ENCODE measurements at places on chromosomes 2 and 18.

DNA sequence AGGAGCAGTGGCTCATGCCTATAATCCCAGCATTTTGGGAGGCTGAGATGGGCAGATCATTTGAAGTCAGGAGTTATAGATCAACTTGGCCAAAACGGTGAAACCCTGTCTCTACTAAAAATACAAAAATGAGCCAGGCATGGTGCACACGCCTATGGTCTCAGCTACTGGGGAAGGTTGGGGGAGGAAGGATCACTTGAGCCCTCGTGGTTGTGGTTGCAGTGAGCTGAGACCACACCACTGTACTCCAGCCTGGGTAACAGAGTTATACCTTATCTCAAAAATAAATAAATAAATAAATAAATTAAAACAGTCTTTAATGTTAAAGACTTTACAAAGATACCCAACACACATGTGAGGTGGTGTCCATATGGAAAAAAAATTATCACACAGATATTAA, 134.0 kb downstream of the C2orf74 start:
- H3K27ac ChIP-seq, result no peak overlapping the region
- peaks cover 4% of the 10 kb centered on the region for H3K4me1 ChIP-seq
- DNase-seq, result no peak
- H3K4me3 ChIP-seq, result no peak overlapping the region

DNA sequence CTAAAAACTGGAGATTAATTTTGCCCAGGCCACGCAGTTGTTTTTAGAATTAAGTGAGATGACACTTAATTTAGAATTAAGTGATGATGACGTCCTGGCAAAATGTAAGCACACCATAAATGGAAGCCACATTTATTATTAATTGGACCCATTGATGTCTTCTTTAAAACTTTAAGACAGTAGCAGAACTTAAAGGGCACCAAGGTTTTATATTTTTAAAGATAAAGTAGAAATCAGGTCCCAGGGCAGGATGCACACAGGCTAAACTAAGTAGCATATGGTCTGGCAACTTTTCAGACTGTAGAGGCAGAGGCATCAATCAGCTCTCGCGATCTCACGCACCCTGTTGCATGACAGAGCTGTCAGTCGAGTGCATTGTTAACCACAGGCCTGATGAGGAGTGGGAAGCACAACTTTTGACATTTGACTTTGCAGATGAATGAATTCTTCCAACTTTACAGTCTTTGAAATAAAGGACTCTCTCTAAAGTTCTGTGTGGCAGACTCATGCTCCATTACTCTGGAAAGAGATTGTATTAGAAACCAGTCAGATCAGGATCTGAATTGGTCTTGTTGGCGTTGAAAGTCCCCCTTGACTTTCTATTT, 232.4 kb downstream of the CD226 start:
- H3K4me3 ChIP-seq, result no peak overlapping the region
- H3K27me3 ChIP-seq, result no peaks in the 10 kb centered on the region
- no peaks in the 10 kb centered on the region for H3K4me1 ChIP-seq
- no peaks in the 10 kb centered on the region for H3K36me3 ChIP-seq
- DNase-seq, result no peak

DNA sequence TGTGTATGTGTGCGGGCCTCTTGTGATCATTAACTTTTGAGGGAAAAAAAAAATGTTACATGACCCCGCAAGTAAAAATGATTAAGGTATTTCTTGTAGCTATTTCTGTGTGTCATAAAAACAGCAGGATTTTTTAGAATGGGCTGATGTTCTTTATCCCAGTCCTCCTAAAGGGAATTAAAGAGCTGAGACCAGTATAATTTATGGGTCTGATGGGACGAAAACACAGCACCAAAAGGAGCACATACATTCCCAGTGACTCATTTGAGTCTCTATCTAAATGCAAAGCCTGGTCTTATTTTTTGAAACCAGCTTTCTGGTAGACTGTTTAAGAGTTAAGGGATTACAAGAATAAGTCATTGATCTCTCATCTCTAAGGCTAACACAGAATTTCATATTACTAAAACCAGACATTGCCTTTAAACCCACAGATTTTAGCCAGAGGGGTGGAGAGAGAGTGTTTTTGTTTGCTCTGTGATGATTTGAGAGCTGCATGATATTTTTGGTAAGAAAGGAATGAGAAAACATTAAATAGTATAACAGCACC, 342.3 kb upstream of the EPHA4 start:
- no peak for DNase-seq
- H3K27me3 ChIP-seq, result no peaks in the 10 kb centered on the region
- H3K4me3 ChIP-seq, result no peak overlapping the region
- no peaks in the 10 kb centered on the region for H3K36me3 ChIP-seq
- H3K27ac ChIP-seq, result no peak overlapping the region

GRCh38 chr18:30160124-30160523, 882.4 kb downstream of the DSC3 start:
- H3K36me3 ChIP-seq, result no peaks in the 10 kb centered on the region
- no peak for DNase-seq
- no peaks in the 10 kb centered on the region for H3K4me1 ChIP-seq
- no peaks in the 10 kb centered on the region for H3K27me3 ChIP-seq
- no peak overlapping the region for H3K4me3 ChIP-seq

GRCh38 chr18:179499-179898, 21.1 kb downstream of the USP14 start:
- no peak for DNase-seq
- H3K4me1 ChIP-seq, result no peaks in the 10 kb centered on the region
- H3K27me3 ChIP-seq, result no peaks in the 10 kb centered on the region

DNA sequence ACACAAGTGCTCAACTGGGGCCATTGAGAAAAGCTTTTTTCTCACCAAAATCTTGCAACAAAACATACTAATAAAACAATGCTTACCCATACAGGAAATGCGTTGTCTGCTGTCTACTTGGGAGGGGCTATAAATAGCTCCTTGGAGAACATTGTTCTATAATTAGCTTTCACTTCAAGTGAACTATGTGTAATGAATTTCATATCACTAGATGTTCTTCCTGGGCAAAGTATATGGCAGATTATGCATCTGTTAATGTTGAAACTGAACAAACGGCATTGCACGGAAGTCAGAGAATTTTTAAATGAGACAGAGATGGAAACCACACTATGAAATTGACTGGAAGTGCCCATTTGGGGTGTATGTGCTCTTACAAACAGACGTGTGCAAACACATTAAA, 6.4 kb upstream of the NPAS2 start:
- H3K36me3 ChIP-seq, result no peaks in the 10 kb centered on the region
- H3K4me1 ChIP-seq, result peaks cover 3% of the 10 kb centered on the region
- no peak for DNase-seq
- H3K27me3 ChIP-seq, result peaks cover 45% of the 10 kb centered on the region
- no peak overlapping the region for H3K4me3 ChIP-seq
- no peak overlapping the region for H3K27ac ChIP-seq

- no peaks in the 10 kb centered on the region for H3K4me1 ChIP-seq
- peaks cover 27% of the 10 kb centered on the region for H3K27me3 ChIP-seq
- no peak overlapping the region for H3K27ac ChIP-seq
- H3K4me3 ChIP-seq, result no peak overlapping the region
Observed at GRCh38 chr2:197846777-197847176, 42.4 kb downstream of the PLCL1 start.

GRCh38 chr2:157897106-157897971, 21.2 kb upstream of the ACVR1 start:
- peak overlapping the region; percentile 95 for H3K27ac ChIP-seq
- no peaks in the 10 kb centered on the region for H3K36me3 ChIP-seq
- H3K27me3 ChIP-seq, result no peaks in the 10 kb centered on the region
- peak; percentile 20 for DNase-seq
- peaks cover 33% of the 10 kb centered on the region for H3K4me1 ChIP-seq

- no peaks in the 10 kb centered on the region for H3K4me1 ChIP-seq
- H3K27me3 ChIP-seq, result peaks cover 6% of the 10 kb centered on the region
- H3K27ac ChIP-seq, result no peak overlapping the region
- DNase-seq, result no peak
- no peak overlapping the region for H3K4me3 ChIP-seq
Observed at GRCh38 chr2:176725873-176726645, 456.8 kb downstream of the MTX2 start.

DNA sequence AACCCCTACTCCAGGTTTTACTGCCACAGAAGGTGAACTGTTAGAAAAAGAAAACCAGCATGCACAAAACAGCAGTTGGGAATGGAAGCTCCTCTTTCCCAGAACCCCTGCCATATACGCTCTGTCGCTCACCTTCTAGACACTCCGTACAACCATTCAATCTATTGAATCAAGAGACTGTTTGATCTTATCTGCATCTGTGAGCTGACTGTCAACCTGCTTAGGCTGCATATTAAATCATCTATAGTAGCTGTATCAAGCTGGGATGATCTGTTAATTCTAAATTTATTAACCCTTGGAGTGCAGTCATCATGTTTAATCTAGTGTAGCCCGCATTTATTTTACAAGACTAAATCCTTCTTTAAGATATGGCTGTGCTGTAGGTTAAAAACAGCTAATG, 13.6 kb upstream of the BCL11A start:
- H3K4me1 ChIP-seq, result peaks cover 14% of the 10 kb centered on the region
- peaks cover 15% of the 10 kb centered on the region for H3K27me3 ChIP-seq
- no peak overlapping the region for H3K27ac ChIP-seq
- no peak overlapping the region for H3K4me3 ChIP-seq
- no peaks in the 10 kb centered on the region for H3K36me3 ChIP-seq
- DNase-seq, result no peak

DNA sequence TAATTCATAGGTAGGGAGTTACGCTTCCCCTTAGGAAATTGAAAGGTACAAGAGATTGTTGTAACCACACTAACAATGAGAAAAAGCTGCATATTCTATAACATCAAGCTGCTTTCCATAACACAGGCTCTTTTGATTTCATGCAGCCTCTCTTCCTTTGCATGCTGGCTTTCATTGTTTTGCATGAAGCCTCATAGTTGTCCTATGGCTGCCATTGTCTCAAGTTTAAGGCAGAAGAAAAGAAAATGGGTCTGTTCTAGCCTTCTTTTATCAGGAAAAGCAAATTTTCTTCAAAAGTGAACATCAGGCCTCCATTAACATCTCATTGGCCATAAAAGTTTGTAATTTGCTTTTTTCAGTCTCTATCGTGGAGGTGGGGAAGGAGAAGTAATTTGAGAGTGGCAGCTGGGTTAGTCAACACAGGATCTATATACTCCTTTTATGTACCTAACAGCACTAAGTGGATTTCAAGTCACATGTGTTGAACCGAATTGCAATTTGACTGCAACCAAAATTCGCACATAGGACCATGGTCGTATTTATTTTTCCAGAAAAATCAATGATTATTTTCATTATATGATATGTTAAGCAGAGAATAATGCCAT, 248.5 kb upstream of the RND3 start:
- no peak overlapping the region for H3K4me3 ChIP-seq
- H3K27ac ChIP-seq, result no peak overlapping the region
- no peaks in the 10 kb centered on the region for H3K36me3 ChIP-seq
- H3K27me3 ChIP-seq, result no peaks in the 10 kb centered on the region
- DNase-seq, result no peak

DNA sequence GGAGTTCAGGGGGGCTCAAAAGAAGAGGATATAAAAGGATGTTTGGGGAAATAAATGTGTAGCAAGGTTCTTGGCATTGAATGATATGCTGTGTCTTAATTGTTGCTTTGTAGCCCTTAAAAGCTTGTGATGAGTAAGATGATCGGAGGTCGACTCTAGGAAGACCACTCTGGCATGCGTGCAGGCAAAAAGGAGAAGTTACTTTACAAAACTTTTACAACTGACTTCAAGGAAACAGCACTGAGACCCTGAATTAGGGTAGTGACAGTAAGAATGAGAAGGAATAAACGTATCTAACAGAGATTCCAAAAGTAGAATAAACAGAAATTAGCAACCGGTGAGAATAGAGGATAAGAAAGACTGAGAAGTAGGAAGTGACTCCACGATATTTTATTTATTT, 228.7 kb upstream of the TANK start:
- no peak overlapping the region for H3K27ac ChIP-seq
- DNase-seq, result no peak

DNA sequence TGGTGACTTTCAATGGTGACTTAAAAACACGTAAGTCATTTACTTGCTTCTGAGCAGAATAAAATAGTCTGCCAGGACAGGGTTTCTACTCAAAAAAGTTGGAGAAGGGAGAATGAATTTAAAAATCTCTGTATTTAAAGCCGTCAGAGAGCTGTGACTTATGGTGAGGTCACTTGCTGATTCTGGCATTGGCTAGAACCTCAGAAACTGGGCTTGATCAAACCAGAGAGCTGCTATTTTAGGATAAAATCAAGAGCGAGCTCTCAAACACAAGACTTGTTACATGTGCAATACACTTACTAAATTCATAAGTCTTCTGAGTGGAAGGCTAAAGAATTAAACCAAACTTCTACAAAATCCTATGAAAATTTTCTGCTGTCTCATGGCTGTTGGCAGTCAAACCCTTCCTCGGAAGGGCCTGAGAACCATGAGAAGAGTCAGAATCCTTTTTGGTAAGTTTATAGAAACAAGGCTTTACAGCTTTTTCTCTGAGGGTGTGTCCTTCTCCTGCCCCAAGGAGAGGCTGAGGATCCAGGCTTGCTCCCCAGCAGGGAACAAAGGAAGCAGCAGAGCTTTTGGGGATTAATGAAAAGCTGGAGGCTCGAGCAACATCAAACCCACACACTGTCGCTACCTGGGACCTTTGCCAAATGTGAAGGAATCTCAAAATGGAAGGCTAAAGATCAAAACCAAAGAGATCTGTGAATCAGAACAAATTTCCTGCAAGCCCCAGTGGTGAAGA, 816.4 kb downstream of the SOCS6 start:
- H3K36me3 ChIP-seq, result no peaks in the 10 kb centered on the region
- H3K4me3 ChIP-seq, result no peak overlapping the region
- DNase-seq, result no peak
- no peaks in the 10 kb centered on the region for H3K27me3 ChIP-seq
- no peaks in the 10 kb centered on the region for H3K4me1 ChIP-seq

DNA sequence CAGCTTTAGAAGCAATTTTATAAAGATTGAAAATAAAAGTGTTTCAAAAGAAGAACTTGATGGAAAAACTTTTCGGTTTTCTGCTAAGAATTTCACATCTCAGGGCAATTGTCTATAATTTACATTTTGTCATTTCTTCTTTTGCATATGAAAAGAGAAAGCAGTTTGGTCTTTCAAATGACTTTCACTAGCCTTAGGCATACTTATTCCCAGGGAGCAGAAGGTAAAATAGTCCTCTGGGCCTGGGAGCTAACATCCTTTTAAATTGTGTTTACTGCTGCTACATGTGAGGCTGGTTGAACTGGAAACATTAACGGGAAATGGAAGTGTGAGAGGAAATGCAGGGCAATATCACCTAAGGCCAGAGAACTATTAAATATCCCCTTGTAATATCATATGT, 37.1 kb downstream of the MYO3B start:
- H3K36me3 ChIP-seq, result no peaks in the 10 kb centered on the region
- no peak for DNase-seq
- no peak overlapping the region for H3K4me3 ChIP-seq
- peaks cover 4% of the 10 kb centered on the region for H3K4me1 ChIP-seq
- H3K27ac ChIP-seq, result no peak overlapping the region
- peaks cover 2% of the 10 kb centered on the region for H3K27me3 ChIP-seq

- peak overlapping the region; percentile 11 for H3K4me3 ChIP-seq
- H3K27ac ChIP-seq, result peak overlapping the region; percentile 27
- peaks cover 35% of the 10 kb centered on the region for H3K4me1 ChIP-seq
- no peaks in the 10 kb centered on the region for H3K27me3 ChIP-seq
- no peak for DNase-seq
Observed at GRCh38 chr2:44237221-44237620, 38.1 kb upstream of the SLC3A1 start.

GRCh38 chr18:78146136-78147085, 833.2 kb upstream of the SALL3 start:
- no peaks in the 10 kb centered on the region for H3K27me3 ChIP-seq
- H3K4me1 ChIP-seq, result no peaks in the 10 kb centered on the region
- H3K4me3 ChIP-seq, result no peak overlapping the region
- no peak overlapping the region for H3K27ac ChIP-seq
- no peaks in the 10 kb centered on the region for H3K36me3 ChIP-seq

Data from activated B cell treated with CpG ODN at 0.5 μM for 24 hours (primary cell).